RPMI7951 (cell line): ENCODE measurements at places on chromosomes 16 and 17. TPM values are rescaled to one million over a fixed set of nuclear protein-coding genes. Genes with fewer than 3 reads are reported as not detected.

GRCh38 chr17:8806926-8807550 lies 7.9 kb upstream of the MFSD6L start:
- peak; percentile 11 for DNase-seq

- DNase-seq = no peak
Measured at GRCh38 chr16:1791943-1792812, 1.3 kb downstream of the IGFALS start.

- no peak for DNase-seq
Measured at GRCh38 chr17:1506649-1507267, 9.7 kb downstream of the INPP5K start.

Gene PLEKHH3
- 9.9 and 12.5 TPM in 2 replicates for total RNA-seq

Gene CHST4
- total RNA-seq = not detected in 2 replicates

Gene TRPV3
- under 0.01 and 0.10 TPM in 2 replicates for total RNA-seq

Gene RNF166
- total RNA-seq = 10.6 and 16.0 TPM in 2 replicates
